ENCODE measurements at places on chromosomes 3 and 15.

DNA sequence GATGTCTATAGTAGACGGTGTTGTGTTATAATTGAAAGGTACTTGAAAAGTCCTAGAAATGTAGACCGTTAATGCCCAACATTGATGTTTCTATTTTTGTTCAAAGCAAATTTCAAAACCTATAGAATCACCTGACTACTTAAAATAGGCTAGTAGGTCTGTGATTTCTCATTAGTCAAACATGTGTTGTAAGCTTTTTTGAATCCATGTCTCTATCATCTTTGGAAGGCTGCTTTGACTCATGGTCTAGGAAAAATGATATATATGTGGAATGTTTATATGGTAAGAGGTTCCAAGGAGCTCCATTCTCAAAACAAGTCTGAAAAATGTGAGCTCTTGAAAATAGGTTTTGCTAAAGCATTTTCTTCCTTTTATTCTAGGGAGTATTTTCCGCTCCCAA is 375.3 kb downstream of the LPP start:
- DNase-seq = no peak

DNA sequence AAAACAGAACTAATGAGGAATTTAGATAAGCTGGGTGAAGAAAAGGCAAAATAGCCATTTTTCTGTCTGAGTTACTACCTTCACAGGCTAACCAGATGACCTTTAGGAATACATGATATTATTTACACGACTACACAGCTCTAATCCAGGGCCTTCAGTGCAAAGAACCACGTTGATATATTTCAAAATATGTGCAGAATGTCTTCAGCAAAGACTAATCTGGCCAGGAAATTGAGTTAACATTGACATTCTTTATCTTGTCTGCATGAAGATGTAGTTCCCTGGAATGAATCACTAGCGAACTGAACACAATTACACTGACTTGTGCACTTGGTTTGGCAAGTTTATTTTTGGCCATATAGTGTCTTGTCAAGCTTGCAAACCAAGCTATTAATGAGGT is 41.5 kb downstream of the PDHB start:
- DNase-seq = no peak

DNA sequence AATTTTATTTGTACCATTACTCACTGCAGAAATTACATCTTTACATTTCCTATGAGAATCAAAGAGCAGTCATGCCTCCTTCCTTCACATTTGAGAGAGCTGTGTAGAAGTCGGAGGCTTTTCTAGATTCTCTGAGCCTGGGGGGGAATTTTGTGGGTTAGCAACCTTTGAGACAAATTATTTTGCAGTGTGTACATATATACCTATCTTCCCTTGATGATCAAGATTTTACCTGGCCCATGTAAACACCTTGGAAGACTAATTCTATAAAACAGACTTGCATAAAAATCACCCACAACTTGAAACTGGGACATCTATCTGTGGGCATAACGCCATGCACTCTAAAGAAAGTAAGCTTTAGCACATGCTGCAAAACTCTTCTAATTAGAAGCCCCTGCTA is 491.5 kb upstream of the MDFIC2 start:
- DNase-seq = no peak

GRCh38 chr3:97901313-97902248 is 70.7 kb downstream of the RIOX2 start:
- no peak for DNase-seq

DNA sequence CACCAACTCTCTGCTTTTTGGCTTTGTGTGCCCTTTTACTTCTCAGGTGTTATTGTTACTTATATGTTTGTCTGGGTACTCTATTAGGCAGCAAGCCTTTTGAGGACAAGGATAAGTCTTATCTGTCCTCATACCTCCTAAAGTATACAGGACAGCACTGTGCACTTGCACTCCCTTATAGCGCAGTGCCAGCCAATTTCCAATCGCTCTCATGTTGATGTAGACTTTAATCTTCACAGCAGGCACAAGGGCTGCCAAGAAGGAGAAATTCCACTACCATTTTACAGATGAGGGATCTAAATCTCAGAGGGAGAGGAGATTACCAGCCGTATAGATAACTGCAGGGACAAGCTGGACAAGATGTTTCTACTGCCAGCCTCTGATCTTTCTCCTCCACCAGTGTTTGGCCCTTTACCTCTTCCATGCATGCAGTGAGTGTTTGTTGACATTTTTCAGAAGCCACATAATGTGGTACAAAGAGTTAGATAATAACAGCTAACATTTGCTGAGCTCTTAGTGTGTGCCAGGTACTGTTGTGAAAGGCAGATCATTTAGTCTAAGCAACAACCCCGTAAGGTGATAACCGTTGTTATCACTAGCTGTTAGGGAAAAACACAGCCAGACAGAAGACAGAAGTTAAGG is 30.1 kb downstream of the SST start:
- DNase-seq = no peak

DNA sequence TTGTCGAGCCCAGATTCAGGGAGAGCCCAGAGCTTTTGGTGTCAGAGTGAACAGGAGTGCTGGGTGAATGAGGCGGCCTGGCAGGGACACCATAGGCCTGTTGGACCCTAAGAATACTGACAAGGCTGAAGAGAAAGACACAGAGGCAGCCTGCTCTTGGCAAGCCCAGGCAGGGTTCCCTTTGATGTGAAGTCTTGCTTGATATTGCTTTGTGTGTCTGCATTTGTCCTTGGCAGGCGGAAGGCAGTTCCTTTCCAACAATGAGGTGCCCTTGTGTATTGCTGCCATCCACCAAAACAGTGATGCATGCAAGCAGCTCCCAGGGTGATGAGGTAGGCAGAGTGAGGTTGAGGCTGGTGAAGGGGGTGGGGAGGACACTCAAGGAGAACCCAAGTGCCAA is 152.7 kb upstream of the TSC22D2 start:
- no peak for DNase-seq

GRCh38 chr3:51535146-51536019 is 3.1 kb upstream of the RAD54L2 start:
- no peak for DNase-seq

DNA sequence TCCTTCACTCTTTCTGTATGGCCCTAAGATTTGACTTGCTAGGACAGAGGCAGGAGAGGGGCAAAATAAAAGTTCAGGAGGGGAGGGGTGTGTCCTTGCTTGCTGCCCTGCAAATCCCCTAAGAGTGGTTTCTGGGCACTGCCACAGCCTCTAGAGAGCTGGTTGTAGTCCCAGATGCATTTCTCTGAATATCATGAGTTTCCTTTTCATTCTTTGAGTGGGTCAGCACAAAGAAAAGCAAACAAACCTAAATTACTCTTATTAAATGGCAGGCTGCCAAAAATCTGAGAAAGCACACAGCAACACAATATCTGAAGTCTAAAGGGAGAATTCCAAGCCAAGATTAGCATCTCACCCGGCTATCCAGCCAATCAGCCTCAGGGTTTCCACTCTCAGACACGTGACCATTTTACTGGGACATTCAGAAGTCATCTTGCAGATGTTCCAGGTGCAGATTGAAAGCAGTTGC is 919.3 kb downstream of the TUSC7 start:
- DNase-seq = no peak

GRCh38 chr15:99692825-99693224 is 40.4 kb downstream of the LYSMD4 start:
- no peak for DNase-seq

DNA sequence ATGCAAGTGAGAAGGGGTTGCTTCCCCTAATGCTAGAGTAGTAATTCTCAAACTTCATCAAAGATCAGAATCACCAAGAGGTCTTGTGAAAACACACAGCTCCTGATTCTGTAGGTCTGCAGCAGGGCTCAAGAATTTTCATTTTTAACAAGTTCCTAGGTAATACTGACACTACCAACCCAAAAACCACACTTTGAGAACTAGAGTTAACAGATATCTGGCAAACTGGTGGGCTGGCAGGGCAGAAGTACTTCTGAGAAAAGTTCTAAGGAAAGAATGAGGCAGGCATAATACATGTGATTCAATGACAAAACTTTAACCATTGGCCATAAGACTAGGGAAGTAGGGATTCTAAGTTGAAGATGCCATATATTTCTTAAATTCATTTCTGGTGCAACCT is 8.8 kb upstream of the MINDY2 start:
- no peak for DNase-seq

DNA sequence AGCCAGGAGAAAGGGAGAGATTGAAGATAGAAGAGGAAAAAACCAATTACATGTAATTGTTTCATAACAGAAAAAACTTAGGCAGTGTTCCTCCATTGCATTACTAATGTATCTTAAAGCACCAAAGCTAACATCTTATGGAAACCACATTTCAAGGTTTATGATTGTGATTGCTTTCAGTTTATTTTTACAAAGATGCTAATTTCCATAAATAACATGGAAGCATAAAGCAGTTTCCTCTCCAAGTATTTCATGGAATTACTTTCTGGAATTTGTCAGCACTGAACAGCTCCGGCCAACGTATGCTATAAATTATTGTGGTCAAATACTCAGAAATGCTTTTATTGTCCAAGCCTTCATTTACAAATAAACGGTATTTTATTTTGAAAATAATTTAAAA is 11.6 kb downstream of the ADAMTSL3 start:
- no peak for DNase-seq

- DNase-seq = no peak
Observed at GRCh38 chr3:187954516-187954872, 199.5 kb upstream of the LPP start.

Measured in stimulated activated CD4-positive, alpha-beta T cell treated with anti-CD3 and anti-CD28 coated beads, Interleukin-1b, Interleukin-23, amount 100 ng/mL, for 1 hour (primary cell).